ENCODE measurements at places on chromosomes 5 and 9.

DNA sequence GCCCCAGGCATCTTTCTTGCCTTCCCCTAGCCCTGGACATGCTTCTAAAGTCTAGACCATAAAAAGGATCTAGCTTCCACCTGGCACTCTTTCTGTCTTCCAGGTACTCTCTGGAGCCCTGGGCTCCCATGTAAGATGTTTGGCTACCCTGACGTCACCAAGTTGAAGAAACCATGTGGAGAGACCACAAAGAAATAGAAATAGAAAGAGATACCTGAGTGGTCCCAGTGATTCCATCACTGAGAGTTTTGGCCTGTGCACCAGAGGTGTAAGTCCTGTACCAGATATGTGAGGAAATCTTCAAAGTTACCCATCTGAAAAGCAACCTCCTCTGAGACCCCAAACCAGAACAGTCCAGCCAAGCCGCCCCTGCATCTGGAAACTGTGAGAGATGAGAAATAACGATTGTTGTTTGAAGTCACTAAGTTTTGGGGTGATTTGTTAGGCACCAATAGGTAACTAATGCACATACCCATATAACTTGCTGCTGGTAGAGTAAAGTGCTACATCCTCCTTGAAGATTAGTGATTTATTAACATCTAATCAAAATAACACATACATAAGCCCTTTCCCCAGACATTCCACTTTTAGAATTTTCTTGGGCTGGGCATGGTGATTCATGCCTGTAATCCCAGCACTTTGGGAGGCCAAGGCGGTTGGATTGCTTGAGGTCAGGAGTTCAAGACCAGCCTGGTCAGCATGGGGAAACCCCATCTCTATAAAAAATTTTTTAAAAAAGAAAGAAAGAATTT lies 85.7 kb upstream of the LHFPL2 start:
- peak; percentile 34 for DNase-seq

DNA sequence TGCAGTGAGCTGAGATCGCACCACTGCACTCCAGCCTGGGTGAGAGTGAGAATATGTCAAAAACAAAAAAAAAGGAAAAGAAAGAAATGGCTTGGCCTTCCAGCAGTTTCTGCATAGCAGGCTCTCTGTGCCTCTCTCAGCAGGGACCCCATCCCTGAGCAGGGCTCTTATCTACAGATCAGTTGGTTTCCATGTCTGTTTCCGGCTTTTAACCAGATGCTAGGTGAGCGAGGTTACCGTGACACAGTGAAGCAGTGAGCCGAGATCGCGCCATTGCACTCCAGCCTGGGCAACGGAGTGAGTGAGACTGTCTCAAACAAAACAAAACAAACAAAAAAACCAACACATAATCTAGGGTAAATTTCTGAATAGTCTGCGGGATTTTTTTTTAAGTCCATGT lies 51.4 kb downstream of the COL5A1 start:
- no peak for DNase-seq

- no peak for DNase-seq
Observed at GRCh38 chr5:161676103-161676502, 9.4 kb upstream of the GABRA6 start.

- no peak for DNase-seq
Observed at GRCh38 chr5:1736889-1737711, 62.5 kb downstream of the MRPL36 start.

- DNase-seq: no peak
Observed at GRCh38 chr9:18346745-18347144, 127.2 kb upstream of the ADAMTSL1 start.

DNA sequence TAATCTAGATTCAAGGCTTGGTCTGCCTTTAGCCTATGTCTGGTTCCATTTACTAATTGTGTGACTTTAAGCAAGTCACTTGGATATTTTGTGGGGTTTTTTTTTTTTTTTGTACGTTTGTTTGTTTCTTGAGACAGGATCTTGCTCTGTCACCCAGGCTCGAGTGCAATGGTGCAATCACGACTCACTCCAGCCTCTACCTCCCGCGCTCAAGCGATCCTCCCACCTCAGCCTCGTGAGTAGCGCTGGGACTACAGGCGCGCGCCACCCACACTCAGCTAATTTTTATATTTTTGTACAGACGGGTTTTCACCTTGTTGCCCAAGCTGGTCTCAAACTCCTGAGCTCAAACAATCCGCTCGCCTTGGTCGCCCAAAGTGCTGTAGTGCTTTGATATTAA lies 1.1 kb upstream of the PFDN1 start:
- no peak for DNase-seq

- peak; percentile 16 for DNase-seq
Observed at GRCh38 chr5:163846512-163846911, 341.1 kb downstream of the MAT2B start.

DNA sequence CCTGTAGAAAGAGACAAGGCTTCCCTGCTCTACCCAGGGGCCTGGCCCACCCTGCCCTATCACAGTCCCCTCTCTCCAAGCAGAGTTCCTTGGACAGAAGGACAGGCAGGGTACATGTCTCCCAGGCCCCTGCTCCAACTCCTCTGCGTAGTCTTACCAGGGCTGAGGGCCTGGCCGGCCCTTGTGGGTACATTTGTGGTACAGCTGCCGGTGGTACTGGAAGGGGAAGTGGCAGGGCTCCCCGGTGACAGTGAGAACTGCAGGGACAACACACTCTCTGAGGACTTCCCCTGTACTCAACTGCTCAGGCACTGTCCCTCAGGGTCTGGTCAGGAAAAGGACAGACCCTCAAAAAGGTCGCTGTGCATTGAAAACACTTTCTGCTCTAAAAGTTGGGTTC lies 3.6 kb downstream of the F12 start:
- no peak for DNase-seq

- no peak for DNase-seq
Observed at GRCh38 chr5:37437711-37438110, 58.6 kb downstream of the WDR70 start.

All from M059J (cell line).